ENCODE measurements at places on chromosomes 16 and 17.
A peak's percentile ranks its signal among the peaks of the same experiment; 100 is the strongest.

DNA sequence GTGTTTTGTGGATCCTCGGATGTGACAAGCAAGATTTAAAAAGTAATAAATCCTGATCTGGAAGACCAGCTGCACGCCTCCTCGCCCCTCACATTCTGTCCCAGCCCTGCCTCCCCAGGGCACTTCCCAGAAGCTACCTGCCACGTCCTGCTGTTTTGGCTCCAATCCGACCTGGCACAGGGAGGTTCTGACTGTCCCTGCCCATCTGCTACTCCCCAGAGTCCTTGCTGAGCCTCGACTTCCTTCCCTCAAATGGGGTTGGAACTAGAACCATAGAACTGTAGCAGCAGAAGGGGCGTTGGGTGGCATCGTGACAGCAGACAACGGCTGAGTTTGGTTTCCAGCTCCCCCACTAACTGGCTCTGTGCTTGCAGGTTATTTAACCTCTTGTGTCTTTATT is 71.7 kb downstream of the RPH3AL start:
- no peak for DNase-seq

- no peak for DNase-seq
These were observed 41.3 kb downstream of the GAS7 start for GRCh38 chr17:10156948-10157607.

DNA sequence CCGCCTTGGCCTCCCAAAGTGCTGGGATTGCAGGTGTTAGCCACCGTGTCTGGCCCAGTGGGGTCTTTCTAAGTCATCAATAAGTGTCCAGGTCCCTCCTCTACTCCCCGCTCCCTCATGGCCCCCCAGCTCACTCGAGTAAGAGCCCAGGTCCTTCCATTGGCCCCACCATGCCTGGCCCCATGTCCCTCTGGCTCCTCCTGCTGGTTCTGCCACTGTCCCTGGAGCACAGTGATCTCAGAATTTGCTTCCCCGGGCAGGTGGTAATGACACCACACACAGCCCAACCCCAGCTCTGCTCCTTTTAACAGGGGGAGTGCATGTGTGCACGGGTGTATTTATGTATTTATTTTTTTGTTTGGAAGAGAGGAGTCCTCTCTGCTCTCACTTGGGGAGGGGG is 19.6 kb downstream of the MGAT5B start:
- no peak for DNase-seq

DNA sequence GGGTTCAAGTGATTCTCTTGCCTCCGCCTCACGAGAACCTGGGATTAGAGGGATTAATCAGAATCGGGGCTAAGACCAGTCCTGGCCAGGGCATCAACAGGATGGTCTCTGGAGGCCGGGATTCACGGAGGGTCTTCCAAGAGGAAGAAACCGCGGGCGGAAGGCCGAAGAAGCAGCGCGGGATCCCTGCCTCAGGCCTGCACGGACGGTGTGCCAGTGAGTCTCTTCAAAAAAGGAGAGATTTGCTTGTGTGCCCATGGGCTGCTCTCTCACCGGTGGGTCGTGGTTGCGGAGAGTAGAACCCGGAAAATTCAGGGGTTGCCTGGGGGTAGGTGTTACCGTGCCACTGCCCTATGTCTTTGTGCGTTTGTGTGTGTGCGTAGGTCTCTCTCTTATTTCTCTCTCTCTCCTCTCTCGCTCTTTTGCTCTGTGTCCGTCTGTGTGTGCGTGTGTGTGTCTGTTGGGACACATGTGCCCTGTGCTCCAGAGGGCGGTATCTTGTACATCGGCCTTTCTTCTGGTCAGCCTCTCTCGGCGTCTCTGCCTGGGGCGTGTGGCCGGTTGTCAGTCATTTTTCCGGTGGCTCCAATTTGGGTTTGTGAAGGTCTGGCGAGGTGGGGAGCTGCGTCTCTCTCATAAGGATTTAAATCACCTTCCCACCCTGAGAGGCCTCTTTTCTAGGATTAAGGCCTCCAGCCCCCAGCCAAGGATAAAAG is 613.2 kb downstream of the KCNJ18 start:
- DNase-seq: no peak

- DNase-seq: no peak
These were observed 24.7 kb upstream of the KIFC3 start for GRCh38 chr16:57826706-57827625.

DNA sequence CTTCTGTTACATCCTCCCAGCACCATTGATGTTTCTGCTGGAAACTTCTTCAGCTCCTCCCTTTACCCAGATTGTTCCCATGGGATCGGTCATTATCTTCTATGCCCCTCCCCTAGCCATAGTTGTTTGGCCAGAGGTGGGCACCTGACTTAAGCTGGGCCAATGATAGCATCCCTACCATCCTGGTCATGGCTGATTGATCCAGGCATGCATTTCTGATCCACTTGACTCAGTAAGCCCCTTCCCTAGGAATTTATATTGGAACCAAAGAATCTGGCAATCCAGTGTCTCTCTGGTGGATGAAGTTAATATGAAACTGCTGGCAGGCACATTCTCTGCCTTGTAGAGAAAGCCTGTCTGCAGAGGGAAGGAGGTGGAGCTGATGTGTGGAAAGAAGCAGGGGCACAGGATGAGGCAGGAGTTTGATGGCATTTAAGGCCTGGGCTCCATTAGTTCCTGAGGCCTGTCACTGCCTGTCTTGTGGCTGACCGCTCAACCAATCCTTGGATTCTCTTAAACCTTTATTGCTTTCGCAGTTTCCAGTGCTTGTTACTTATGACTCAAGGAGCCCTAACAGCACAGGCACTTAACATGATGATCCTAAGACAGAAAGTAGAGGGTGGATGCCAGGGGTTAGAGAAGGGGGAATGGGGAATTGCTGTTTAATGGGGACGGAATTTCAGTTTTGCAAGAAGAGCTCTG is 152.4 kb downstream of the ABCC12 start:
- DNase-seq: no peak

GRCh38 chr17:8327303-8327649 is 12.4 kb upstream of the ODF4 start:
- no peak for DNase-seq

- no peak for DNase-seq
These were observed 9.6 kb downstream of the SCN4A start for GRCh38 chr17:63963123-63963522.

GRCh38 chr17:78379131-78379491 is 662 bp downstream of the PGS1 start:
- DNase-seq: no peak

DNA sequence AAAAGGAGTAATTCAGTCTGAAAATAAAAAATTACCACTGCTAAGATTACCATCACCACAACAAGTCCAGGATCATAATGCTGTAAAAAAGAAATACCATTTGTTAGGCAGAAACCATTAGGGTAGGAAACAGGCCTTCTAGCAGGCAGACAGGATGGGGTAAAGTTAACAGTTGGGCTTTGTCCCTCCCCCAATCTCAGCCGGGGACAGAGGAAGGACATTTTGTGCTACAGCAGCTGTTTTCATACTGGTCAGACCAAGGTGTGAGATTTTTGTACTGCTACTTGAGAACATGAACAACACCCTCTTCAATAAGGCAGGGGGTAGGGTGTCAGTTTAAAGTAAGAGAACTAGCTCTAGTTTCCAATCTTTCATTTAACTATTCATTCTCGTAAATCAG is 49.2 kb upstream of the ITGA2B start:
- no peak for DNase-seq

GRCh38 chr16:53209877-53210276 is 155.1 kb downstream of the CHD9 start:
- no peak for DNase-seq

- DNase-seq: no peak
These were observed 83.3 kb upstream of the TNRC6C start for GRCh38 chr17:77875051-77875780.

DNA sequence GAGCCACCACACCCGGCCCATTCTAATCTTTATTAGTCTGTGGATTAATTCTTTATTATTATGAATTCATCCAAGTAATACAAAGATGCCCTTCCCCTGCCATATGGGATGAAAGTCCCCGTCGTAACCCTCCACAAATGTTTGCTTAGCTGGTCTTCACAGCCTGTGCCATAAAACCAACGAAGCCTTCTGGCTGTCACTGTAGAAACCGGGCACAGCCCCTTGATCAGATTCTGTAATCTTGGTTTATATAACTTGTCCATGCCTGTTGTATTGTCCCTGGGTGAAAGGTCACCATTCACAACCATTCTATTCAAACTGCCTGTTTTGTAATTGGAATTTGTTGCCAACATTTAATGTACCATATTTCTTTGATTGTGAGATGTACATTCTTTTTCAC is 66.5 kb downstream of the ATP2C2 start:
- no peak for DNase-seq

- DNase-seq: peak; percentile 60
These were observed 18.5 kb downstream of the TOP2A start for GRCh38 chr17:40399185-40399584.

DNA sequence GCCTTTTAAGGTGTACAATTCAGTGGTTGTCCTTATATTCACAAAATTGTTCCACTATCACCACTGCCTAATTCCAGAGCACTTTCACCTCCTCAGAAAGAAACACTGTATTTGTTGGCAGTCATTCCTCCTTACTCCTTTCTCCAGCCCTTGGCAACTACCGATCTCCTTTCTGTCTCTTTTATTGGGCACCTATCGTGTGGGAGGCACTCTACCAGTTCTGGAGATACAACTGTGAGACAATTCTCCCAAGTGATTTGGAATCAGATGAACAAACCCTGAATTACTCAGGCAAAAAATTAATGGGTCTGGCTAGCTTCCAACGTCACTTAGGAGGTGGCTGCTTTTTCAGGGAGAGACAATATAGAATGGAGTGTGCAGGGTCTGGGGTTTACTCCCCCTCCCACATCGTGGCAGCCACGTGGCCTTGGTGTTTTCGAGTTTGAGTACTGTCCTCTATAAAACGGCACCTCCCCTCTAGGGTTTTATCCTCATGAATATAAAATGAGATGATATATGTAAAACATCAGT is 63.9 kb downstream of the SHISA9 start:
- DNase-seq: peak; percentile 90

GRCh38 chr17:29133121-29133713 is 47.0 kb downstream of the MYO18A start:
- no peak for DNase-seq

- no peak for DNase-seq
These were observed 48.8 kb downstream of the BRIP1 start for GRCh38 chr17:61814485-61814884.

DNA sequence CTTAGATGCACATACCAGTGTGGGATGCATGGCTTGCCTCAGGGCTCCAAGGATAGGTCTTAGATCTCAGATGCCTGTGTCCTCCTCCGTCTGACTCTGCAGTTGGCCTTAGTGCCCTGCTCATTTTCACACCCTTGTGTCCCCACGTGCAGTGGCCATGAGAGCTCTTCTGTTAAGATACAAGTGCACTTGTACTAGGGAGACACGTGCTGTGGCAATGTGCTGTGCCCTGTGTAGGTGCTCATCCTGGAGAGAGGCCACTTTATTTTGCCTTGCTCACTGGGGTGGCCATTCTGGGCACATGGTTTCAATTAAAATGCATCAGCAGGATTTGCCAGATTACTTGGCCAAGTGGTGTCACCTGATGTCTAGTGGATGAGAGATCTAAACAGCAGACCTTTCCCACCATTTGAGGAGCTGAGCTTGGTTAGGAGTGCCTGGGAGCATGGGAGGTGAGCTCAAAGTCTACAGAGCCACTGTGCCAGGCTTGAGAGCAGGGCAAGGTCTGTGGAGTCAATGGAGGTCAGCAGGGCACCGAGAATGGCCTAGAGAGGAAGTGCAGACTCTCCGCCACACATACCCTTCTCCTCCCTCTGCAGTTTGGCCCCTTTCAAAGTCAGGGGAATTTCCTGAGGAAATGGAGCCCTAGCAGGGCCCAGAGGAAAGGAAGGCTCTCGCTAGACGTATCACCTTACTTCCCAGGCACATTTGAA is 25.2 kb upstream of the SMPD3 start:
- no peak for DNase-seq

- no peak for DNase-seq
These were observed 25.5 kb downstream of the GRB7 start for GRCh38 chr17:39763051-39763820.

DNA sequence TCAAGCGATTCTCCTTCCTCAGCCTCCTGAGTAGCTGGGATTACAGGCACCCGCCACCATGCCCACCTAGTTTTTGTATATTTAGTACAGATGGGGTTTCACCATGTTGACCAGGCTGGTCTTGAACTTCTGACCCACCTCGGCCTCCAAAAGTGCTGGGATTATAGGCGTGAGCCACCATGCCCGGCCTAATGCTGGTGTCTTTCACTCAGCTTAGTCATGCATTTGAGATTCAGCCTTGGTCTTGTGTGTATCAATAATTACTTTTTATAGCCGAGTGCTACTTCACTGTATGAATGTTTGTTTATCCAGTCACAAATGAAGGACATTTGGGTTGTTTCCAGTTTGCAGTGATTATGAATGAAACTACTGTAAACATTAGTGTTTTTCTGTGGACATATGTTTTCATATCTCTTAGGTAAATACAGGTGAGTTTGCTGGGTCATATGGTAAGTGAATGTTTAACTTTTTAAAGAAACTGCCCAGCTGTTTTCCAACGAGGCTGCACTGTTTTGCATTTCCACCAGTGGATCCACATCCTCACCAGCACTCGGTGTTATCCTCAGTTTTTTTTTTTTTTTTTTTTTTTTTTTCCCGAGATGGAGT is 11.0 kb upstream of the PLCG2 start:
- no peak for DNase-seq

- no peak for DNase-seq
These were observed 19.6 kb downstream of the AKAP1 start for GRCh38 chr17:57104461-57105175.

DNA sequence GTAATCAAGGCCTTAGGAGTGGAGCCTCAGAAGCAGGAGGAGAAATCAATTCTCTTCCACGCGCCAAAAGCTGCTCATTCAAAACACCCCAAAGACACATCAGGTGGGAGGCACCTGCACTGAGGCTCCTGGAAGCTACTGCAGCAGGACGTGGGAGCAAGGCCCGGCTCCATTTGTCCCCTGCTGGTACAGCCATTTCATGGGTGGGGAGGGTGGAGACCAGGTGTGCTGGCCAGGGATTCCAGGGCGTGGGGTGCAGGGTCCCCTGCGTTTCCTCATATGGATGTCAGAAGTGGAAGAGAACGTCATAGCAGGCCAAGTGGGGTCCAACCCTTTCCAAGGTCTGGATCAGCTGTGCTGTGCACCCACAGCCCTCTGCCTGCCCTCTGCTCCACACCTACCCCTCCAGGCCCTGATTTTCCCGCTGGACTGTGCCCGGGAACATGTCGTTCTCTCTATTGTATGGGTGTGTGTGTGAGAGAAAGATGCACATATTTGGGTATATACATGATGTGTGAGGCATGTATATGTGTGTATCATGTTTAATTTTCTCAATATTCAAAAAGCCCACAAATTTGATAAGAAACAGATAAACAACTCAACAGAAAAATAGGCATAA is 39.2 kb upstream of the CBX4 start:
- no peak for DNase-seq

GRCh38 chr17:37828651-37829124 is 83.8 kb upstream of the HNF1B start:
- DNase-seq: no peak
